Activated gamma-delta T cell (primary cell): ENCODE measurements at places on chromosomes 6 and 20.

DNA sequence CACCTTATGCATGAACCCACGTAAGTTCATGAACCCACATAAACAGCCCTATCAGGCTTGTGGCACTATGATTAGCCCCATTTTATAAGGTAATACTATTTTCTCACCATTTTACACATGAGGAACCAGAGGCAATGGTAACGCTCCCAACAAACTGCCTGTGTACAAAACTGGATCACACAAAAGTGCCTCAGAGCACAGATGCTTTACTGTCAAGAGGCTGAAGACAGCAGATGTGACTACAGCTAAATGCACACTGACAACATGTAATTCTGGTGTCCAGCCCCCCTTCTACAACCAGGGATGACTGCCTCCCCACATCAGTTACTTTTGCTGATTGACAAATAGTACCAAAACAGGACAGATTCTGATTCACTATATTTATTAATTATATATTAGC, 69.6 kb downstream of the GMDS start:
- DNase-seq, result no peak

DNA sequence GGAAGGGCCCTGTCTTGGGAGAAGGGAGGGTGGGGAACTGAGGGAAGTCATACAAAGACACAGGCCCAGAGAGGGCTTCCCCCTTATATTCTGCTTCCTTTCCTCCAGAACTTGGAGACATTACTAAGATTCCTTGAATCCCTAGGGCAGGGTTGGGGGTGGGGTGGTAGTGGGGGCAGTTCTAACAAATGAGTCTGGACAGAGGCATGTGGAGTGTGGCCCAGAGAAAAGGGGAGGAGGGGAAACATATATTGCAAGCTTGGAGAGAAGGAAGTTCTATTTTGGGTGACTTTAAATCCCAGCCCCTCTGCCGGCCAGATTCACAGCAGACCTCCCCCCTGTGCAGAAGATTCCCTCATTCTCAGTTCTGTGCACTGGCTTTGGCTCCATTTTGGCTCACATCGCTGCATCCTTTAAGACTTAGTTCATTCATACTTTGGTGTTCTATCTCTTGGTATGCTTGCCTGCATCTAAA, 43.7 kb downstream of the DAAM2 start:
- DNase-seq, result no peak

GRCh38 chr20:18005170-18005989, 36.6 kb downstream of the MGME1 start:
- no peak for DNase-seq

DNA sequence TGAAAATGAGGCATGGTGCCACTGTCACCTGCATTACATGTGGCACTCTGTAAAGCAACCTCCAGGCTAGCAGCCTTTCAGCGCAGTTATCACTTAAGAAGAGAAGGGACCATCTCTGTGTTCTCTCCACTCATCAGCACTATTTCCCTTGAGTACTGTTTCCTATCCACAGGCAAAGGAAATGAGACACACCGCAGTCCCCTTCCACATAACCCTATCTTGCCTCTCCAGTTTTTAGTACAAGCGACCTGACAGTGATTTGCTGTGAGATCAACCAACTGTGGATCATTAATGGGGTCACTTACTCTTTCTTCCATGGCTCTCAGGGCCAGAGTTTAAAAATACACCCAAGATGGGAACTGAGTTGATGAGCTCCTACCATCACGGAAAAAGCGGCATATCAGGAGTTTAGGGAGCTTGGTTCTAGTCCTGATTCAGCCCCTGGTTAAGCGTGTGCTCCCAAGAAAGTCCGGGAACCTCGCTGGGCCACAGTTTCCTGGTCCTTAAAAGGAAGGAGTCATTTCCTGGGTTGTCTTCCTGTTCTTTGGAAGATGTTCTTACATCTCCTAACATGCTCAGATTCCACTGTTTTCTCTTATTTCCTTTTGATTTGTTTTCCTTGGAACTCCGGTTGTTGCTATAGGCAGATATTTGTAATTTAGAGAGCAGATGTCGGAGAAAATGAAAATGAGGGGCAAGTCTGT, 27.3 kb downstream of the PRDM1 start:
- DNase-seq, result no peak

- no peak for DNase-seq
Measured at GRCh38 chr20:39462416-39462945, 500.3 kb downstream of the DHX35 start.

- DNase-seq, result no peak
Measured at GRCh38 chr6:88179692-88180091, 13.5 kb upstream of the CNR1 start.

DNA sequence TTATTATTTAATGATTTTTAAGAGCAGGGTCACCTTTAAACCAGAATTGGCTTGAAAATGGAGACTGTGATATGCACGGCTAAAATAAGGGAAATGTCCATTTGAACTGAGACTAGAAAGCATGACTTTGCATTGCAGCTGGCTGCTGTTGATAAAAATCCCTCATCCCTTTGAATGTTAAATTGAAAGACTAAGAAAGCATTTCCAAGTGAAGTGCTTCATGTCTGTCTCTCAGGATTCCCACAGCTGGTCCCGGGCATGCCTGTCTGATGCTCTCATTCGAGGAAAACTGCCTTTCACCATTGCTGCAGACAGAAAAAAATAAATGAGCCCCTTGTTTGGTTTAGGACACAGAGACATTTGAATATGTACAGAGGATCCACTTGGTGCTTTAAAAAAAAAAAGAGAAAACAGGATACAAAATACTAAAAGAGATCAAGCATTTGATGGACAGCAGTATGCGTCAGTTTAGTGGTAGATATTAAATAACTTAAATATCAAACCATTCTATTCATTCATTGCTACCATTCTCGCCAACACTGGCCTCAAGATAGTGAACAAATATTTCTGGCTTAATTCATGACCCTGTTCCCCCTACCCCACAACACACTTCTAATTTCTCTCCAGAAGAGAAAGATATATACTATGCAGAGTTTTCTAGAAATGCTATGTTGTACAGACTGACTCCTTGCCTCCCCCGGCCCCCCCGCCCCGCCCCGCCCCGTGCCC, 55.0 kb downstream of the TBC1D7 start:
- DNase-seq, result no peak

DNA sequence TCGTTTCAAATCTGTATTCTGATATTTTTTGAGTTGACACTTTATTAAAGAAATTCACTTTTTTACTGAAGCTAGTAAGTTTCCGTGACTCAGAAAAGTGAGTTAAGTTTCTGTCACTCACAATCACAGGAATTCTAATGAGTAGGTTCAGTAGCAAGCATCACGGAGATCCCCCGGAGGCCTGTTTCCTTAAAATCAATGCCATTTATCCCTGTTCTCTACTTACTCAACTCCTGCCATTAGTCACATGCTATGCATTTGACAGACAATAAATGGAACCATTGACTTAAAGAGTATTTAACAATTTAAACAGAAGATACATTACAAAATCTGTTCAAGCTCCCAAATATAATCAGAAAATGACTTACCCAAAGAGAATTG, 9.1 kb downstream of the SLC18B1 start:
- DNase-seq, result no peak

DNA sequence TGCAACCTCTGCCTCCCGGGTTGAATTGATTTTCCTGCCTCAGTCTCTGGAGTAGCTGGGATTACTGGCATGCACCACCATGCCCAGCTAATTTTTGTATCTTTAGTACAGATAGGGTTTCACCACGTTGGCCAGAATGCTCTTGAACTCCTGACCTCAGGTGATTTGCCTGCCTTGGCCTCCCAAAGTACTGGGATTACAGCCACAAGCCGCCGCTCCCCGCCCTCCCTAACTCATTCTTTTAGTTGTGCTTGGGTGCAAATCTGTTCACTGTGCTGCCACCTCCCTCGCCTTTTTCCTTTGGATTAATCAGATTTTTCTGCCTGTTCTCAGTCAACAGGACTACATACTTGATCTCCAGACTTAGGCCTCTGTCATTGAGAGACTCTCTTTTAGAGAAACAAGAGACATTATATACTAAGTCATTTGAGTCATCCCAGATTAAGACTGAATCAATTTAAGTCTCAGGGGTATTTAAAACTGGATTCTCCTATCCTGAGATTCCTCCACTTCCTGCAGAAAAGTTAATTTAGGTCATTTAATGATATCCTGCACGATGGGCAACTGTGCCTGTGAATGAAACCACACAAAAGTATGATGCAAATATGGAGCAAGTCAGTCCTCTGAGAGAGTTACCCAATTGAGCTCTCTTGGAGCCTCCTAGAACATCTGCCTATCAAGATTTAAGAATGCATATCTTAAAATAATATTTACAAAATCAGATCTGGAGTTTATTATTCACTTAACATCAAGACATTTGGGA, 136.1 kb upstream of the THEMIS start:
- DNase-seq, result no peak

DNA sequence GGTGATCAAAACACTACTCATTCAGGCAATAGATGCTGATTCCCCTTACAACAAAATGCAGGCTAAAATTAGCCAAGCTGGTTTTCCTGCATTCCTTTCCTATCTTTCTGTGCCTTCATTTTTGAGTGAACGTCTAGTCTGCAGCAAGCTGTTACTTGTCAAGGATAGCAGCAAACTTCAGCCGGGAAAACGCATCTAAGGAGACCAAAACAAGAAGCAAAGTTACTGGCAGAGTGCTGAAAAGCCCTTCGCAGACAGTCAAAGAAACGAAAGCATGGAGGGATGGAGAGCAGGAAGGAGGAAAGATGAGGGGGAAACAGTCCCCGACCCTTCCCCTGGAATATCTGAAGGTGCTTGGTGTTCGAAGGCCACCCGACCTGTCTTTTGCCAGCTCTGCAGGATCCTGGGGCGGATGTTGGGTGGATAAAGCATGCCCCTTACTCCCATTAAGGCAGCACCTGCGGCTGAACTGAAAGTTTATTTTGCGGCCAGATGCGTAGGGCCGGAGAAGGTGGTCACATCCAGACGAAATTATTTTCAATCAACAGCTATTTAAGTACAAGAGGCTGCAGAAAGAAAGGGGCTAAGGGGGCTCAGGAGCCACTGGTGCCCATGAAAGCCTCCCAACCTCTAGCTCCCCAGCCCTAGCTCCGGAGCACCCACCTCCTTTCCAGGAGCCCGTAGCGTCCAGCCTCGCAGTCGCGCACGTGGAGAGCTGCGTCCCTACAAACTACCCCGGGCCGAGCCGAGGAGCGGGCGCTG, 538 bp downstream of the FERMT1 start:
- no peak for DNase-seq

GRCh38 chr6:156420172-156420993, 356.8 kb upstream of the ARID1B start:
- DNase-seq, result no peak

- no peak for DNase-seq
Measured at GRCh38 chr20:45814314-45814713, 1.9 kb downstream of the UBE2C start.

DNA sequence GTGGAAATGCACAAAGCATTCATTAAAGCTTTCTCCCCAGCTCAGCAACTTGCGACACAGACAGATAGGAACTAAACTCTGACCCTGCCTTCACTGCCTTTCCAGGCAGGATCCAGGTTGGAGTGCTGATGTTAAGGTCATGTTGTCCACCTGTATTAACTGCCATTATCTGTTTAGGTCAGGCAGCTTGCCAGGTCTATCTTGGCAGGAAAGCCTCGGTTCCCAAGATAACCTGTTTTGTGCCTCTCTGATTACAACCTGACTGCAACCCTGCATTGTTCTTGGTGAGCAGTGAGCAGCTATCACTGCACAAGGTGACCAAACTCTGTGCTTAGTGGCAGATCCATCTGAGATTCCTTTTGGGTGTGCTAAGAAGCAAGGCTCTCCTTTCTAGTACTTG, 23.2 kb upstream of the ELOVL2 start:
- no peak for DNase-seq

- no peak for DNase-seq
Measured at GRCh38 chr6:101181006-101181405, 212.5 kb upstream of the GRIK2 start.

DNA sequence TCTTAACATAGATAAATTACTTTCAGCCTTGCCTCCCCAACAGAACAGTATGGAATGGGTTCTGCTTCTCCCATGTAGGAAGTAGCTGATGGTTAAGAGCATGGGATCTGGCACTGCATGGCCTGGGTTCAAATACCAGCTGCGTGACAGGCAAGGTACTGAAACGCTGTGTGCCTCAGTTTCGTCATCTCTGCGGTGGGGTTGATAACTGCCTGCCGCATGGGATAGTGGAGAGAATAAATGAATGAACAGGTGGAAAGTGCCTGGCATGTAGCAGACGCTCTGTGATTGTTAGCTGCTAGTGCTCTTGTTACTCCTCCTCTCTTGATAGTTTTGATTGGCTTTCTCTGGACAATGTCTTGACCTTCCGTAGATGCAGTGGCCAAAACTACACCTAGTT, 213.3 kb downstream of the ZDHHC14 start:
- DNase-seq, result no peak

DNA sequence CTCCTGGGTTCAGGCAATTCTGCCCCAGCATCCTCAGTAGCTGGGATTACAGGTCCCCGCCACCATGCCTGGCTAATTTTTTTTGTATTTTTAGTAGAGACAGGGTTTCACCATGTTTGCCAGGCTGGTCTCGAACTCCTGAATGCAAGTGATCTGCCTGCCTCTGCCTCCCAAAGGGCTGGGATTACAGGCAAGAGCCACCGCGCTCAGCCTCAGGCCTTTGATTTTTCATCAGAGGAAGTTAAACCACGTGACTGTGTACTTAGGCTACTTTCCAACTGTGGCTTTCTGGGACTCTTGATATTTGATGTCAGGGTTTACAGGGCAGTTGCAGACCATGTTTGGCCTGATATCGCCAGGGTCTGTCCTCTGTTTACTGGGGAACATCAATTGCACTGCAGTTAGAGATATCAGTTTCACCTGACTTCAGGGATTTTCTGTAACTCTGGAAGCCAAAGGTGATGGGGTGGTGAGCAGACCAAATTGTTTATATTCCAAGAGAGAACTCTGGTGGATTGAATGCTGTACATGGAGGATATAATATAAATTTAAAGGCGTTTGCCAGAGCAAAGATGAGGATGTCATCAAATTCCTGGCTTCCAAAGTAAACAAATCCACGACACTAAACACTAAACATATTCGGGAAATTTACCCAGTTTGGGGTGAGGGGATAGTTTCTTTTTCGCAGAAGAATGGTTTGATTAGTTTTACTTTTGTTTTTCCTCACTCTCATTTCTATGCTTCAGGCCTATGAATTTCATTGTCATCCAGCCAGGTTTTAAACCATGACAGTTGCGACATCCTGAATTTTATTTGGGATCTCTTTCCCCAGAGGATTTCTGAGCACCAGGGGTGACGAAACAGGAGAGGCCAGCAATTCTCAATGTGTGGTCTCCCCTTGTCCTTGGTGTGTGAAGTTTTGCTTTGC, 4.2 kb downstream of the PSMF1 start:
- no peak for DNase-seq

DNA sequence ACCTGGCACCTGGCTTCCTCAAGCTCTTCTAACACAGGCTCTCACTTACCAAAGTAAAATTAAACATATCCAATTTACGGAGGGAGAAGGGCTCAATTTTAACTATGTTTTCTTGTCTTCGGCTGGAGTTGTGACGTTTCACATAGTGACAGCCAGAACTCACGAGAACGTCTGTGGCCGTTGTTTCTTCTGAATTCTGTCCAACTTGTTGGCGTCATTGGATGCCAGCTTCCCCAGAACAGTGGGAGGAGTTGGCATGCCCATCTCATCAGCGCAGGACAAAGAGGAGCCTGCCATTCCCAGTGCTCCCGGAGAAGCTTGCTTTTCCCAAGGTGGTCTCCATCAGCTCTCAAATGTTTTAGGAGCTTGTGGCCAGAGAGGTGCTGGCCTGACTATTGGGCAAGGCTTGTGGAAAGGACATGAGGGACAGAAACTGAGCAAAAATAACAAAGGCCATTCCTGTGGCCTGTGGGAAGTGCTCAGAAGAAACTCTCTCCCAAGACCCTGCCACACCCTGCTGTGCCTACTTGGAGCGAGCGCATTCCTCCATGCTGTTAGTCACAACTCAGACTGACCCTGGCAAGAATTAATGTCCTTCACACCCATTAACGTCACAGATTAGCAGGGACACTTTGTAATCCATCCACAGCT, 265.4 kb upstream of the CDH4 start:
- DNase-seq, result no peak
